T-helper 9 cell (primary cell): ENCODE measurements at places on chromosomes 12 and 14.
A peak's percentile ranks its signal among the peaks of the same experiment; 100 is the strongest.

DNA sequence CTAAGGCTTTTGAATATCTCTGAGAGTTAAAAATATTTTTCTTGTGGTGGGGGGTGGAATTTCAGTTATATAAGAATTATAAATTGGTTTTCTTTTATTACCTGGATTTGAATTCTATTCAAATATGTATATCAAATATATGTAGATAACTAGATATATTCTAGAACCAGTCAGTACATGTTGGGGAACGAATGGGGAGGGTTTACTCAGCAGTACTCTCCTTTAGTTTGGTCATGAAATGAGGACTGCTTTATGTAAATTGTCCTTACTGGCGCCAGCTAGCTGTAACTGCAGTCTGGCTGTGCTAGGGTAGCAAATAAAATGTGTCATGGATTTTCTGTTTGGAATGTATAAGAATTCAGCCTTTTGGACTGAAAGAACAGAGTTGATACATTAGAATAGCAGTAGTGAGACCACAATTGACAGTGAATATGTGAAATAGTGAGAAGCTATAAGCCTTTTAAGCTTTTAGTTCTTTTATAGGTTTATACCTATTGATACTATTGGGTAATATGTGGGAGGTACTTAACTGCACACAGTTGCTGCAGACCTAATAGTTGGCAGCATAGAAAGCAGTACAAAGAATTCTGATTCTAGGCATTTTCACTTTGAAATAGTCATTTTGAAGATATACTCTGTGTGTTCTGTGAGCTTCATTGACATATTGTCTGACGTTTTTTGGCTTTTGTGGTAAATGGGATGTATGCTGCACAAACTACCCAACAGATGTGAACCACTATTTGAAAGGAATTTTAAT lies 29.0 kb downstream of the ATF7IP start:
- DNase-seq, result no peak

DNA sequence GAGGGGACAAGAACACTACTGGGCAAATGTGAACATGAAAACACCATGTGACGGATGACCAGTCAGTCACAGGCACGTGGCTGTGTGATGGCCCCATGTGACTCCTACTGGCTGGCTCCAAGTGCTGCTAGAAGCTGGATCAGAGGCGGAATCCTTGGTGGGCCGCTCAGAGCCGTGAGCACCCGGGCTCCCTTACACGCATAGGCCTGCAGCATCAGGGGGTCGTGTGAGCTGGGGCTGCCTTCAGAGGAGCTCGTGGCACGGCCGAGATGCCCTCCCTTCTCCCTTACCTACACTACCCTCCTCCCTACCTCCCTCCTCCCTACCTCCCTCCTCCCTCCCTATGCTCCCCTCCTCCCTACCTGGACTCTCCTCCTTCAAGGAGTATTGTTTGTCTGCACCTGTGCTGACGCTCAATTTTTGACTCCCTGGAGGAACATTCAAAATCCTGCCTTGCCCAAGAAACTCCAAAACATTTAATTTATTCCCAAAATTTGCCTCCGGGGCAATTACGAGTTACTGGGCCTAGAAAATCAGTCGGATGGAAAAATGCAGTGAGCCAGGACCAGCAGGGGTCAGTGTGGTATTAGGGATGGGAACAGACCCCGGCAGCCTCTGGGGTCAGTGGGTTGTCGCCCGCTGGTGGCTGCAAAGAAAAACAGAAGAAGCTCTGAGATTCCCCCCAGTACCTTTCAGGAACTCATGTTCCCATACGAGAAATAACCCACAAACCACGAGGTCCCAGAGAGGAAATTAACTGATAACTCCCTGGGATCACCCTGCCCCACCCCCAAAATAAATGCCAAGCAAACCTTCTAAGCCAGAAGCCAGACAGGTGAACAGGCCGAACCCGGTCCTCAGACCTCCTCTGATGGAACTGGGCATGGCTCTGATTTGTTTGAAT lies 61.3 kb downstream of the C14orf132 start:
- DNase-seq, result peak; percentile 59

- DNase-seq, result no peak
Observed at GRCh38 chr12:23888396-23889068, 60.9 kb downstream of the SOX5 start.

DNA sequence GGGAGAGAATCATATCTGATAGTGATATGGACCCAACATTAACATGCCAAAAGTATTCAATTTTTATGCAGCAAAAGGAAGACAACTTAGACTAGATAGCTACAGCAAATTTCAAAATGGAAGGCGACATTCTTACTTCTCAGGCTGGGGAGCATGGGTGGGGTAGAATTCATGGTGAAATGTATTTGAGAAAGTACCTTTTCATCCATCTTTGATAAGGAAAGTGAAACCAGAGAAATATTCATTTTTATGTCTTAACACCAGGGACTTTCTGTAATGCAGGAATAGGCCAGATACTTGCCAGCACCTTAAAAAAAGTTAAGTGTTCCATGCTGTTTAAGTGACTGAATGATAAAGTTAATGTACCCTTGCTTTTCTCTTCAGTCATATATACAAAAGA lies 13.4 kb downstream of the BTG1 start:
- DNase-seq, result no peak

- DNase-seq, result no peak
Observed at GRCh38 chr12:124636138-124636978, 68.9 kb upstream of the NCOR2 start.

GRCh38 chr14:102138961-102139285 lies 774 bp upstream of the WDR20 start:
- no peak for DNase-seq

DNA sequence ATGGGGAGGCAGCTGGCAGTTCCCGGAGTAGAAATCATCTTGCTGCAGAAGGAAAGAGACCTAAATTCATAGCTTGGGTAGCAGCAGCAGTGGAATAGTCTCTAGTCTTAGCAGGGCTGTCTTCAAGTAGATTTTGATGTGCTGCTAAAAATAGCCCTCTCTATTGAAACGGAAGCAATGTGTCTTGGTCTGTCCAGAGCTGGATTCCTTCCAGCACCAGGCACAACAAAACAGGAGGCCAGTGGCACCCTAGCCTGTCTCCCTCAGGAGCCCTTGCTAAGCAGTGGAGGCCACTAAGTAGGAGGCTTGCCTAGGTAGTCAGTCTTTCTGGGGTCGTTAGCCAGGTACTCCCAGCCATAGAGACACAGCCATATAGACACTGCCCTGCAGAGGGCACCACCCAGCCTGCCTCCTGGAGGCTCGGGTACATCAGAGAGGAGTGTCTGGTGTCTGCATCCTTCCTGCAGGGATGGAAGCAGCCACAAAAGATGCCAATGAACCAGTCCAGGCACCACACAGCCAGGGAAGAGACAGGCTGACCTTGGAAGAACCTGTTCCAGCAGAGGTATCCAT lies 97.5 kb downstream of the CRACR2A start:
- DNase-seq, result no peak
